Bone marrow (tissue), 2 donors: ENCODE measurements at places on chromosomes 12 and 14.

DNA sequence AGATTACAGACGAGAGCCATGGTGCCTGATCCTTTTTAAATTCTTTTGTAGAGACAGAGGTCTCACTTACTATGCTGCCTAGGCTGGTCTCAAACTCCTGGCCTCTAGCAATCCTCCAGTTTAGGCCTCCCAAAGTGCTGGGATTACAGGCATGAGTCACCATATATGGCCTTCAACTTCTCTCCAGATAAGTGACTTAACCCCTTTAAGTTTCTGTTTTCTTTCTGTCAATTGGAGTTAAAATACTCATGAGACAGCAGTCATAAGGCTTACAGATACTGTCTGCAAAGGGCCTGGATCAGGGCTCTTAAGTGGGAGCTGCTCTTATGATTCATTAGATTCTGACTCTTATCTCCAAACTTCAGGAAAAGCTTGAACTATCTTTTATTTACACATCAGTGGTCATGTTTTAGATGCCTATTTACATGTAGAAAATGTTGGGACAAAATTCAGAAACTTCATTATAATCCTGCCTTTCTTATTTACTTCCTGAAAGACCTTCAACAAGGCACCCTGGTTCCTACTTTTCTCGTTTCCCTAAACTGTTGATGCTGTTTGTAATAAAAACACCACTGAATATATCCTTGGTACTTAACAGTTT is 271.5 kb upstream of the TBX3 start:
- DNase-seq = no peak

- DNase-seq = no peak
These were observed 62.3 kb downstream of the NIN start for GRCh38 chr14:50768680-50769079.

- no peak for DNase-seq
These were observed 36.4 kb downstream of the TMTC2 start for GRCh38 chr12:82723093-82723492.

DNA sequence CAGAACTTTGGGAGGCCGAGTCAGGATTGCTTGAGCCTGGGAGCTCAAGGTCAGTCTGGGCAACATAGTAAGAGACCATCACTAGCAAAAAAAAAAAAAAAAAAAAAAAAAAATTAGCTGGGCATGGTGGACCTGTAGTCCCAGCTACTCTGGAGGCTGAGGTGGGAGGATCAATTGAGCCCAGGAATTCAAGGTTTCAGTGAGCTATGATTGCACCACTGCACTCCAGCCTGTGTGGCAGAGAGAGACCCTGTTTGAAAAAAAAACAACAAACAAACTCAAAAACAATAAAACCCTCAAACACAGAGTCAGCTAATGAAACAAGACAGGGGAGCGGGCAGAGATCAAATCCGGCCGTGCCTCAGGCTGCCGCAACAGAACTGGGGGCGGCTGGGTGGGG is 41.7 kb upstream of the DLK1 start:
- DNase-seq = no peak

- DNase-seq = no peak
These were observed 162.1 kb downstream of the ADCK1 start for GRCh38 chr14:77961847-77962580.

DNA sequence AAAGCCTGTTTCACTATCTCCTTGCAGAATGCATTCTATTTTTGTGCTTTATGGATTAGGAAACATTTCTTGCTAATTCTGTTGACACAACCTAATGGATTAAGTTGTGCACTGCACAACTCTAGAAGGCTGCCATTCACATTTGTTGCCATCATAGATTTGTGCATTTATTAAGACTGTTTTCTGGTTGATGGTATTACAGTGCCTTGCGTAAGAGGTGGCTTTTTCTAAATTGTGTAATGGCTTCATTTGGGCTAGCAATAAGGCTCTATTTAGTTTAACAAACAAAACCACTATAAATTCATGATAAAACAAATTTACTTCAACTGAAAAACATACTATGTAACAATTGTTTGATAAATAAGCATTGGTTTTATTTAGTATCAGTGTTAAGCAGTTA is 175.9 kb downstream of the TRHDE start:
- no peak for DNase-seq

- no peak for DNase-seq
These were observed 8.3 kb upstream of the STAT6 start for GRCh38 chr12:57119294-57120085.

GRCh38 chr14:75879031-75879430 is 102.8 kb downstream of the TGFB3 start:
- DNase-seq = no peak

GRCh38 chr12:100128512-100128908 is 14.2 kb downstream of the BLTP3B start:
- peak; percentile 14 for DNase-seq

- no peak for DNase-seq
These were observed 26.7 kb upstream of the CFAP54 start for GRCh38 chr12:96462571-96463280.

DNA sequence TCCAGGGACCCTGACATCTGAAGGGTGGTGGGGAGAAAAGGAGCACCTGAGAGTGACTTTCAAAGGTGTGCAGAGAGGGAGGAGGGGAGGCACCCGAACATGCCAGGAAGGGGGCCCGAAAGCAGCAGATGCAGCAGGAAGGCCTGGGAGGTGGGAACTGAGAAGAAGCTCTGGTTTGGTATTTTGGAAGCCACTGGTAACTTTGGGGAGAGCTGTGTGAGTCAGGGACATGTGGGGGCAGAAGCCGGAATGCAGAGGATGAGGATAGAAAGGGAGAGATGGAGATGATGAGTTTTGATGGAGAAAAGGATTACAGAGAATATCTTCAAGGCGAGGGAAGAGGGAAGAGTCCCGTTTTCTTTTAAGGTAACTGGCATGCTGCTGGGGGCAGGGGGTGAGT is 50.1 kb downstream of the NRXN3 start:
- DNase-seq = no peak

GRCh38 chr14:22559041-22559440 is 30.0 kb downstream of the DAD1 start:
- DNase-seq = no peak

GRCh38 chr14:56944397-56944796 is 134.1 kb upstream of the OTX2 start:
- no peak for DNase-seq

GRCh38 chr14:100813291-100813690 is 12.6 kb upstream of the MEG3 start:
- DNase-seq = no peak

- DNase-seq = no peak
These were observed 166.0 kb upstream of the VASH1 start for GRCh38 chr14:76595266-76595665.

DNA sequence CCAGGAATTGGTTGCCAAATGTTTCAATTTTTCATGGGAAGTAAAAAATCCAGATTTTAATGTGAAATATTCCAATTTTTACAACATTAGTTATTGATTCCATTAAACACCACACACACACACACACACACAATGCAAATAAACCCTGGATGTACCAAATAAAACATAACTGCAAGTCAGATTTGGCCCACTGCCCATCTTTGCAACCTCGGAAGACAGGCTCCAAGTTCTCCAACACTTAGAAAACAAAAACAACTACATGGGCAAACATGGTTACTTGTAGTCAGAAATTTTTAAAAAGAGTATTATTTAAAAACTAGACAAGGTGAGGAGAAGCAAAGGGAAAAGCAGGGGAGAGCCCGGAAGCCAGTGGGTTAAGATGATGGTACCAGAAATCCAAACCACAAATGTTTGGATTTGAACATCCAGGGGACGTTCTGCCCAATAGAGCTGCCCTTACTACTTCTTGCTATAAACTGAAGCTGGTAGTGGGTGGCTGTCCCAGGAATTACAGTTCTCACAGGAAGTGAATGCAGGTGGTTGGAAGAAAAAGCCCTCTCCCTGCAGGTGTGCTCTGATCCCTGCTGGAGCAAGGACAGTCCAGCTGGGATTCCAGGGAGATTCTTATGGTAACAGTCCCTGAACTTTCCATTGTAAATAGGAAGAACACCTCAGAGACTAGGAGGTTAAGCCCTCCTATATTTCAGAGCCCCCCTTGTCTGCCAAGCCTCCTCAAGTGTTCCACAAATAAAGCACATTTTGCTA is 111.7 kb downstream of the SLC25A21 start:
- no peak for DNase-seq

- no peak for DNase-seq
These were observed 25.2 kb downstream of the DDX51 start for GRCh38 chr12:132118876-132119275.

DNA sequence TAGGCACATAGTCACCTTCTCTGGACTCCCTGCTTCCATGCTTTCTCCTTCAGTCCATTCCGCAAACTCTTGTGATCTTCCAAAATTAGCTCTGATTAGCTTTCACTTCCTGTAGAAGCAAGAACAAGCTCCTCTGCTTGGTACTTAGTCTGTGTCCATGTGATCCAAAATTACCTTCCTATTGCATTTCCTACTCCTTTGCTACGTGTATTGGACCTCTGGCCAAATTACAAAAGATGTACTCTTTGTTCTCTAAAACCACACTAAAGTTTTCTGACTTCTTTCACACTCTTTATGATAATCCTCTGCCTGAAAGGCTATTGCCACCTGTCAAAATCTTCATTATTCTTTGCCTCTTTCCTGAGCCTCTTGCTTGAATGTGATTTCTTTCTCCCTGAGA is 786 bp upstream of the TSFM start:
- no peak for DNase-seq

DNA sequence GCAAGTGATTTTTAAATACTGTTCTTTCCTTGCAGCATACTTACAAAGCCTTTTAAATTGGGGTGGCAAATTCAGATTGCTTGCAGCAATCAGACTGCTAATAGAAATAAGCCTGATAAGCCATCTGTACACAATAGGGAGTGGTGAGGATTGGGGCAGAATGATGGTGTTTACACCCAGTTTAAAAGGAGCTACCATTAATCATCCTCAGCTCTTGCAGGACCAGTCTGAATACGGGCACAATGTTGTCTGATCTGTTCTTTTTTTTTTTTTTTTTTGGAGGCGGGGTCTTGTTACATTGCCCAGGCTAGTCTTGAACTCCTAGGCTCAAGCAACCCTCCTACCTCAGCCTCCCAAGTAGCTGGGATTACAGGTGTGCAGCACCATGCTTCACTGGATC is 50.1 kb upstream of the REP15 start:
- DNase-seq = no peak

DNA sequence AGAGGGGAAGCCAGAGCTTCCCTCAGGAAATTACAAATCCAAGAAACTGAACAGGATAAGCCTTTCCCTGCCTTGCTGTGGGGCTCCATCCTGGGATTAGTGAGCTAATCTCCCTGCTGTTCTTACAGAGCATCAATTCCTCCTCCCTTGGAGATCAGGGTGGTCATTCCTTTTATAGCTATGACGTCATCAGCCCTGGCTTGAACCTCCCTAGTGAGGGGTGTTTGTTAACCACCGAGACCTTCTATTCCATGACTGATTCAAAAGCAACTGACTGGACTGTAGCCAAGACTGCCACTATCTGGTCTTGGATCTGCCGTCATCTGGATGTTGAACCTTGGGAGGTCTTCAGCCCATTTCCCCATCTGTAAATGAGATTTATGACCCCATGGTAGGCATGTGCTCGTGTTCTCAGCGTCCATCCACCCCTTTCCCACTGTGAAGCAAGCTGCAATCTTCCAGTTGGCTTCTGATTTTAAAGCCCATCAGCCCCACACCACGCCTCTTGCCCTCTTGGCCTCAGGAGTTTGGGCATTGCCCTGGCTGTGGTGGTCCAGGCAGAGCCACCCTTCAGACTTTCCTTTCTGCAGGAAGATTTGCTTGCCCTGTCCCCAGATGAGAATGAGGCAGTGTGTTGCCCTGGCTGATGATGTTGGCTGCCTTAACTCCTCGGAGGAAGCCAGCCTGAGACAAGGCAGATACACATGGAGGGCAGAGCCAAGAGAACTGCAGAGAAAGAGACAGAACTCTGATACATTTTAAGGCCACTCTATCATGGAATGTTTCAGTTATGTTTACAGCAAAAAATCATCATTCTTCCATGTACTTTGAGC is 59.6 kb upstream of the ACTN1 start:
- DNase-seq = peak; percentile 17

DNA sequence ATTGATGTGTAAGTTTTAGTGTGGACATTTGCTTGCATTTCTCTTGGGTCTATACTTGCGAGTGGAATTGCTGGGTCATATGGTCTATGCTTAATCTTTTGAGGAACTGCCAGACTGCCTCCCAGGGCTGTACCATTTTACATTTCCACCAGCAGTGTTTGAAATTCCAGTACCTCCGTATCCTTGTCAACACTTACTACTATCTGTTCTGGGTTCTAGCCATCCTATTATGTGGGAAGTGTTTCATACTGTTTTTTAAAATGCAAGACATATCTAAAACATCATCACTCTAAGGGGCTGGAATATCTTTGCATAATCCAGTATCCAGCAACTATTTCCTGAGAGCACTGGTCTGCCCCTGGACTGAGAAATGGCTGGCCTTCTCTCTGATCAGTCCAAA is 80.2 kb upstream of the RIN3 start:
- no peak for DNase-seq

DNA sequence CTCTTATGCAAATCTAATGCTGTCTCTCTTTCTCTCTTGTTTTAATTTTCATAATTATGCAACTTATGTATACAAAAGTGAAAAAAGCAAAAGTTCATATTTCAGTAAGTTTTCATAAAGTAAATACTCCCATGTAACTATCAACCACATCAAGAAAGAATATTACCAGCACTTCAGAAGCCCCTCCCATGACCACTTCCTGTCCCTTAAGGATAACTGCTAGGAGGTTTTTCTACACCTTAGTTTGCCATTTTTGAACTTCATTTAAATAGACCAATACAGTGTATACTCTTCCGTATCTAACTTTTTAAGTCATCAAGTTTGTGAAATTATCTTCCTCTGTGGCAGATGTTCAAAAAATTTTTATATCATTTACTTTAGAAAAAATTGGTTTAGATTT is 547 bp upstream of the OR4K15 start:
- DNase-seq = no peak

- no peak for DNase-seq
These were observed 11.8 kb upstream of the POLR3B start for GRCh38 chr12:106345746-106346145.

DNA sequence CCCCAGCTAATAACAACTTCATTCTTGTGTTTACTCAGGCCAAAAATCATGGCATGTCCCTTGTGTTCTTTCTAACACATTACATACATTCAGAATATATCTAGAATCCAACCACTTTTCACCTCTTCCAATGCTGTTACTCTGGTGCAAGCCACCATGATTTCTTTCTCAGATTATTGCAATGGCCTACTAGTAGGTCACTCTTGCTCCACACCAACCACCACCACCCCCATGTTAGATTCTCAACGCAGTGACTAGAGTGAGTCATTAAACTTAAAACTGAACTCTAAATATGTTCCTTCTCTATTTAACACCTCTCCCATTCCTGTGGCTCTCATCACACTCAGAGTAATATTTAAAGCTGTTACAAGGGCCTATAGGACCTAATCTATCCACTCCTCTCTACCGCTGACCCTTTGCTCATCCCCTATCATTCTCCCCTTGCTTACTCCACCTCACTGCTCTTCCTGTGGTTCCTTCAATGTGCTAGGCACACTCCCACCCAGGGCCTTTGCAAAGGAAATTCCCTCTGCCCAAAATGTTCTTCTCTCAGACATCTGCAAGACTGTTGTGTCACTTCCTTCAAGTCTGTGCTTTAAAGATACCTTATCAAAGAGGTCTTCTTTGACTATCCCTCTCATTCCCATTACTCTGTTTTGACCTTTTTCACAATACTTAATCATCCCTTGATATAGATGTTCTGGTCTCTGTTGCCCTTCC is 6.6 kb downstream of the RTN1 start:
- DNase-seq = no peak

- no peak for DNase-seq
These were observed 66.1 kb downstream of the CHGA start for GRCh38 chr14:92988786-92989755.

GRCh38 chr14:24162093-24162492 is 1.0 kb downstream of the IRF9 start:
- DNase-seq = no peak
